Kasumi-1 (cell line): ENCODE measurements at places on chromosomes 1 and 21.
A peak's percentile ranks its signal among the peaks of the same experiment; 100 is the strongest.

DNA sequence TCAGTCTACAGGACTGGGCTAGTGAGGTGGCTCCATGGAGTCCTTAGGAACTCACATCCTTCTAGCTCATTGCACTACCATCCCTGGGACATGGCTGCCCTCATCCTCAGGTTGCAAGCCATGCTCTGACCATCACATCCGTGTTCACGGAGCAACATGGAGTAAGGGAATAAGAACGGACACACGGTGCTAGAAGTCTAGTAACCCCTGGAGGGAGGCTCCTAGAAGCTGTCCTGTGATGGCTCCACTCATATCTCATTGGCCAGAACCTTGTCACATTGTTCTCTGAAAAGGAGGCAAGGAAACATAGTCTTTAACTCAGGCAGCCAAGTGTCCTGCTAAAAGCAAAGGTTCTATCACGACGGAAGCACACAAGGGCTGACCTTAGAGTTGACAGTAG is 3.9 kb downstream of the MRAP start:
- no peak for DNase-seq

- DNase-seq: no peak
These were observed 24.0 kb upstream of the ADARB1 start for GRCh38 chr21:45050345-45050796.

DNA sequence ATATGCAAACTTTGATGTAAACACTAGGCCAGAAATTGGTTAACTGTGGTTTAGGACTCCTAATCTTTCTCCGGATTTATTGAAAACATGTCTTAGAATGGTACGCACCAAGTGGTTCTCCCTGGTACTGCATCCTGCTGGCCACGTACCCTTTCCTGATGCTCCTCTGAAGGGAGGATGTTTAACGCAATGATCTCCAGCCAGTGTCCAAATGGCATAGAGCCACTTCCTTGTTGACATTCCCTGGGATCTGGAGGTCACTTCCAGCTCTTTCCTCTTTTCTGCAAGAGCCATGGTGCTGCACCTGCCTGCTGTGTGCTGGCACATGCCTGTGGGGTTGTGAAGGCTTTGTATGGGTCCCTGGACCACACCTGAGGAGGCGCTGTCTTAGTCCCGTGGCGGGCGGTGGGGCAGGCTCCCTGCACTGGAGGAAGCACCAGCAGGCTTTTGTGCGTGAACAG is 53.9 kb downstream of the GALNT2 start:
- DNase-seq: peak; percentile 49

GRCh38 chr1:101102426-101103156 is 77.0 kb upstream of the DPH5 start:
- no peak for DNase-seq

GRCh38 chr1:37746806-37747205 is 18.1 kb downstream of the EPHA10 start:
- DNase-seq: no peak

DNA sequence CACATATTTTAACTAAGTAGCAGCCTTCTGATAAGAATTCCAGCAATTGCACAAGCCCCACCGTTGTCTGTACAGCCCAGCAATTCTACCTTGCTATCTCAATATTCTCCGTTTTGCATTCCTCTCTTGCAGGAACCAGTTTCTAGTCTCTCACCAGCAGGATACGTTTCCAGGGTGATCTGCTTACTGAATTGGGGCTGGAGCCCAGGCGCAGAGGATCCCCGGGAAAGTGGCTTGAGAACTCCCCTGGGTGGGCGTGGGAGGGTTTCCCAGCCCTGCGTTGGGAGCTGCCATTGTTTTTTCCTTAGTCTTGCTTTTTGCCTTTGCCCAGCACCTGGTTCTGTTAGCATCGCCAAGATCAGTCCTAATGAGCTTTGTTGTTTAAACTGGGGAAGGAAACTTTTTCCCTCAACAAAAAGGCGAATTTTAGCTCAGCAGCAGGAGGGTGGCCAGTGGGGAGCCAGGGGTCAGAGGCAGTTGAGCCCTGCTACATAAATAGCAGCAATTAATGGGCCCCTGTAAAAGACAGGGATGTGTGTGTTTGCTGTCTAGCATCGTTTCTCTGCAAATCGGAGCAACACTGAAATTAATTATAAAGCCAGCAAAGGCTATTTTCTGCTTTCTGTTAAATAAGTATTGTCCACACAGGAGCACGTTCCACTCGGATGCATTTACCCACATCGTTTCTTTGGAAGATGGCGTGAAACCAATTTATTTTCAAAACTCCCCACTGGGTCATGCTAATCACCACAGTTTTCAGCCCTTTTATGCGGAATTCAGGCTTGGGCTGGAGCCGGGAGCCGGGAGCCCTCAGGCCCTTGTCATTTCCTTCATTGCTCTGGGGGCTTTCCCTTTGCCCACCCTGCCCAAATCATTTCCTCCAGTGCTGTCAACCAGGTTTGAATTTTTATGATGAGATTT is 36.6 kb downstream of the HUNK start:
- no peak for DNase-seq

- no peak for DNase-seq
These were observed 27.6 kb upstream of the NBL1 start for GRCh38 chr1:19616489-19616888.

GRCh38 chr1:226021801-226022200 is 22.7 kb upstream of the SDE2 start:
- DNase-seq: no peak

GRCh38 chr1:57079454-57080157 is 113.8 kb upstream of the C8B start:
- DNase-seq: peak; percentile 1

GRCh38 chr1:235818632-235819136 is 48.0 kb downstream of the LYST start:
- DNase-seq: no peak

DNA sequence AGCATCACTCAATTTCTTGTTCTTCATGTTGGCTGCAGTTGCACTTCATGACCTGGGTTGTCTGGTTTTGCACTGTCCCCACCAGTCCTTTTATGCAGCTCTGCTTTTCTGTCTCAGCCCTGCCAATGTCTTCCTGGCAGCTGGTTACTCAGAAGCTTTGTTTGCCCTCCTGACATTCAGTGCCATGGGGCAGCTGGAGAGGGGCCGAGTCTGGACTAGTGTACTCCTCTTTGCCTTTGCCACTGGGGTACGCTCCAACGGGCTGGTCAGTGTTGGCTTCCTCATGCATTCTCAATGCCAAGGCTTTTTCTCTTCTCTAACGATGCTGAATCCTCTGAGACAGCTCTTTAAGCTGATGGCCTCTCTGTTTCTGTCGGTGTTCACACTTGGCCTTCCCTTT is 6.6 kb downstream of the PIGV start:
- DNase-seq: no peak

DNA sequence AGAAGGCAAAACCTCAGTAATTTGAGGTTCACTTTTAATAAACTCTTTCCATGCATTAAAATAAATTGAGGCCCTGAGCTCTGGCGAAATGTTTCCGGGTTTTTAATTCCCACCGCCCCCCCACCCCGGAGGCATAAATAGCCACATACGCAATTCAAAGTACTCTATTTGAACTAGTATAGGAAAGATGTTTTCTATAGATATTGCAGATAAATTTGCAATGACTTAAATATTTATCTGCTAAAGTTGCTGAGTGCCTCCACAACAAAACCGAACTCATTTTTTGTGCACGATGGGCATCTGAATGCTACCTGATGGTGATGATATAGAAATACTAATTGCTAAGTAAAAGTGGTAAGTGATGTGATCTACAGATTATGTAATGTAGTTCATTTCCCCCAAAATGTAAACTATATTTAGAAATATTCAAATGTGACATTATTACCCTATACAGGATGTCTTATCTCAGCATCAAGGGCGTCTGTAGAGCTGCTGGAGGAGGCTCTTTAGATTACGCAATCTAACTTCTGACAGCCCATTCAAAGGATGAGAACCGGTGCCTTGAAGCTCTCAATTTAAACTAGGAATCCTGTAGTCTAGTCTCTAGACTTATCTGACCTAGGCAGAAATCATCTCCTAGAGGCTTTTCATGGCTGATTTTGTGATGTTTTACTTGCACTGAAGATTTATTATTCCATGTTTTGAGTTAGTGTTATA is 8.5 kb downstream of the IRF2BP2 start:
- peak; percentile 86 for DNase-seq

GRCh38 chr1:21077085-21077484 is 99.6 kb downstream of the EIF4G3 start:
- peak; percentile 25 for DNase-seq

DNA sequence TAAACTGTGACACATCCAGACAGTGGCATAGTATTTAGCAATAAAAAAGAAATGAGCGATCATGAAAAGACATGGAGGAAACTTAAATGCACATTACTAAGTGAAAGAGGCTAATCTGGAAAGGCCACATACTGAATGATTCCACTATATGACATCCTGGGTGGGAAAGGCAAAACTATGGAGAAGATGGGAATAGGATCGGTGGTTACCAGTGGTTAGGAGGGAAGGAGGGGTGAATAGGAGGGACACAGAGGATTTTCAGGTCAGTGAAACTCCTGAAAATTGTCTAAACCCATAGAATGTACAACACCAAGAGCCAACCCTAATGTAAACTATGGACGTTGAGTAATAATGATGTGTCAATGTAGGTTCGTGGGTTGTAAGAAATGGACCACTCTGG is 13.8 kb downstream of the AGT start:
- no peak for DNase-seq
